ENCODE measurements at places on chromosomes 7 and 10.

GRCh38 chr10:63901881-63902280, 380.7 kb downstream of the REEP3 start:
- peak; percentile 19 for DNase-seq

- no peak for DNase-seq
Observed at GRCh38 chr7:111358915-111359314, 203.4 kb downstream of the IMMP2L start.

DNA sequence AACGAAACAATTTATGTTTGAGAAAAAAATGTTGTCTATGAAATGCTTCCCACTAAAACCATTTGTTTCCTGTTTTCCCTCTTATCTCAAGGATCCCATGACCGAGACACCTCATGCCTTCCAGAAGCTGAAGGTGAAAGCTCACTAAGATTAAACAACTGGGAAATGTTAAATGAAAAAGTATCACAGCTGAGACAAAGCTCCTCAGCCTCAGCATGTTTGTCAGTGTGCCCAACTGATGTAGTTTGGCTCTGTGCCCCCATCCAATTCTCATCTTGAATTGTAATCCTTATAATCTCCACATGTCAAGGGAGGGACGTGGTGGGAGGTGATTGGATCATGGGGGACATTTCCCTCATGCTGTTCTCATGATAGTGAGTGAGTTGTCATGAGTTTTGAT, 327.3 kb downstream of the HTR7 start:
- peak; percentile 48 for DNase-seq

GRCh38 chr10:71598621-71599055, 120.9 kb downstream of the C10orf105 start:
- peak; percentile 84 for DNase-seq

DNA sequence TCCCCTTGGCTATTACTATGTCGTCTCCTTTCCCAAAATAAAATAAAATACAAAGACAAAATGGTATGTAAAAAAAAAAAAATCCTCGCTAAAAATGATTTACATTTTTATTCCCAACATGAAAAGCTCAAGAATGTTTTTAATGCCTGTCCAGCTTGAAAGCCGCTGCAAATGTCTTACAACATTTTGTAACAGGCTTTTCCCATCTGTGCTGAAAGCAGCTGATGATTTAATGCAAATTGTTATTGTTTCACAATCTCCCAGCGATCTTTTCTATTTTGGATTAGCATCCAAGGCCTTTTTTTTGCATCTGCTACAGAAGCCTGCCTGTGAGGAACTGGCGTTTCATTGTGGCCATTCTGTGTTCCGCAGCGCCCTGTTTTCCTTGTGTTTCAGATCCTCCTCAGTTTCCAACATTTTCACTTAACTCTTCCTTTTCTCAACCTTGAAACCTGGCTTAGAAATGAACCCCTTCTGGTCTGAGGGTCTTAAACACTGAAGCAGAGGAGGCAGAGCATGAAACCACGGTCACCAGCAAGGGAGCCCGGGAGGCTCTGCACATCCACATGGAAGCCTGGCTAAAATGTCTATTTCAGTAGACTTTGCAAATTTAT, 712.1 kb downstream of the PARD3 start:
- DNase-seq = peak; percentile 89

DNA sequence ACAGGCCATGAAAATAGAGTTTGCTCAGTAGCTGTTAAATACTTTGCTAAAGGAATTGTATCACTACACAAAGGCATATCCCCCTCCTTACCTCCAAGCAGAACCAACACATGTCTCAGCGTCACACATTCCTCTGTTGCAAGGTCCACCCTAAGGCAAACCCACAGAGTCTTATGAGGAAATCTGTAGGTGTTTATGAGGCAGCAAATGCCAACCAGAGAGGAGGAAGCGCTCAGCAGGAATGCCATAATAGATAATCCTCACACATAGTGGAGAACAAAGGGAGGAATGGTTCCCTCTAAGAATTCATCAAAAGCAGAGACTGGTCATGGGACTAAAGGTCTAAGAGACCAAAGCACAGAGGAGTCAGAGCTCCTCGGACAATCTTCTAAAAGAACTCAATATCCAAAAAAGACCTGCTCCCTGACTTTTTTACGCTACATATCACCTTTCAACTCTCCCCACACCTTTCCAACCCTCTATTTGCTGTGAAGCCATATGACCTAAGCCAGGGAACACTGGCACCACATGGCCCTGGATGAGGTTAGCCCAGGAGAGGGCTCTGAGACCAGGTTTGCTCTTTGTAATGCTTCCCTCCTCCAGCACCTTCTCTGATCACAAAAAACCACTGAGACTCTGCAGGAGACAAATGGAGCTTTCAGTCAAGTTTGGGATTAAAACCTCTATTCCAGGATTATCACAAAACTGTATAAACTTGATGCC, 7.3 kb downstream of the SLC25A13 start:
- no peak for DNase-seq

GRCh38 chr7:28176645-28177044, 4.0 kb downstream of the JAZF1 start:
- no peak for DNase-seq

GRCh38 chr7:55242613-55243012, 122.5 kb upstream of the LANCL2 start:
- DNase-seq = no peak

Data from cardiac fibroblast (primary cell).